Mucosa of descending colon (tissue), 3 donors: ENCODE measurements at places on chromosomes 3 and 15. TPM values are rescaled to one million over a fixed set of nuclear protein-coding genes. Genes with fewer than 3 reads are reported as not detected.

DNA sequence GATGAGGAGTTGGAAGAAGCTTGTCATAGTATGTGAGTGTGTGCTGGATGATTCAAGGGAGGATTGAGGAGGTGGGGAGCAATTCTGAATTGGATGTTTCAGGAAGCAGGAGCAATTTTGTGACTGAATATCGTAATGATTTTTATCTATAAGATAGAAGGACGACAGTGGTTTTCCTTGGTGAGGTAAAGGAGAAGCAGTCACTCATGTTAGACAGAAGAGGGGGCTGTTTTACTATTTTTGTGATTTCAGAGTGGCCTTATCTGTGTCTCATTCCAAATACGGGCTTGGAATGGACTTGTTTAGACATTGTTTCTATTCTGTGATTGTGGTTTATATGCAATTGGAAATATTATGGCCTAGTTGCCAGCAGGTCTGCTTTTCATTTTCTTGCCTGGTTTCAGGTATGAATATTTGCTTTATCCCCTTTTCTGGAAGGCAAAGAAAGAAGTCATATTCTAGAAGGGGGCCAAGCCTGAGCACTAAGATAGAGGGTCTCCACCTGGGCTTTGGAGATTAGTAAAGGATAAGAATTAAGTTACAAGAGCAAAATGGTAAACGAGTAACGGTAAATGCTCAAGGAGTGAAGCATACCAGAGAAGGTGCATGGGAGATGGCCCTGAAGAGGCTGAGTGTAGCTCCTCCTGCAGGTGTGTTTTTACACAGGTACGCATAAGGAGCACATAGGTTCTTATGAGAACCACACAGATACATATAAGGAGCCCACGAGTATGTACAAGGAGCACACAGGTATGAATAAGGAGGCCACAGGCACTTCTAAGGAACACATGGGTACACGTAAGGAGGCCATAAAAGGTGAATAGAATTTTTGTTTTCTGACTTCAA, 124.6 kb upstream of the KCNAB1 start:
- no peak for DNase-seq

- no peak for DNase-seq
These were observed 28.3 kb upstream of the CRYBG3 start for GRCh38 chr3:97793420-97794019.

- no peak for DNase-seq
These were observed 484.6 kb upstream of the TBL1XR1 start for GRCh38 chr3:177681852-177682251.

GRCh38 chr3:114460459-114460858, 166.6 kb downstream of the TIGIT start:
- no peak for DNase-seq

- no peak for DNase-seq
These were observed 22.1 kb downstream of the AGBL1 start for GRCh38 chr15:86101818-86102217.

GRCh38 chr3:139323146-139323545, 20.7 kb upstream of the MRPS22 start:
- no peak for DNase-seq

GRCh38 chr15:68481321-68481720, 49.4 kb upstream of the ITGA11 start:
- DNase-seq: no peak

DNA sequence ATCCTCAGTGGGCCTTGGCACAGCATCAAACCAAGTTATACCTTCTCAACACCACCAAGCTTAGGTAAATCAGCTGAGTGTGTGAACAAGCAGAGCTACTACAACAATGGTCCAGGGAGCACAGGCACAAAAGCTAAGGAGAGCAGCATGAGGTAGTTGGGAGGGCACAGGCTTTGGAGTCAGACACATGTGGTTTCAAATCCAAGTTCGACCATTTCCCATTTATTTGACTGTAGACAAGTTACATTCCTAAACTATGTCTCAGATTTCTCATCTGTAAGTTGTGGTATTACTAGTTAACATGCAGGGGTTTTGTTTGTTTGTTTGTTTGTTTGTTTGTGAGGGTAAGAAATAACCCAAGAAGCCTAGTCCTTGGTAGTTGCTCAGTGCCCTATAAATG, 46.9 kb downstream of the MLH1 start:
- no peak for DNase-seq

DNA sequence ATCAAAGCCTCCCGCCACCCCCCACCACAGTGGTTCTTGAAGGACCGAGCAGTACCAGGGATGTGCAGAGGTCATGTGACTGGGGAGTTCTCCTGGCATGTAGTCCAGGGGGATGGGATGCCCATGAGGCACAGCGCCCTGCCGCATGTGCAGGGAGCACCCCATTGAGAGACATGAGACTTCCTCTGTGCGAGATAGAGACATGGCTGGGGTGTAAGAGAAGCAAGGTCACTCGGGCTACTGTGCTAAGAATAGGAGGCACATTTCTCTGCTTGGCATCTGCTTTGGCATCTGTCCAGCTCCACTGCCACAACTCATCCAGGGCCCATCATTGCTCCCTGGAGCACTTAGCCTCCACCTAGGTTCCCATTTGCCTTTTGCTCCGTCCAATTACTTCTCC, 2.4 kb upstream of the CYP1A1 start:
- DNase-seq: no peak

GRCh38 chr3:119595639-119596334, 1.9 kb upstream of the PLA1A start:
- no peak for DNase-seq

- DNase-seq: no peak
These were observed 11.2 kb upstream of the CAPN3 start for GRCh38 chr15:42348083-42348482.

DNA sequence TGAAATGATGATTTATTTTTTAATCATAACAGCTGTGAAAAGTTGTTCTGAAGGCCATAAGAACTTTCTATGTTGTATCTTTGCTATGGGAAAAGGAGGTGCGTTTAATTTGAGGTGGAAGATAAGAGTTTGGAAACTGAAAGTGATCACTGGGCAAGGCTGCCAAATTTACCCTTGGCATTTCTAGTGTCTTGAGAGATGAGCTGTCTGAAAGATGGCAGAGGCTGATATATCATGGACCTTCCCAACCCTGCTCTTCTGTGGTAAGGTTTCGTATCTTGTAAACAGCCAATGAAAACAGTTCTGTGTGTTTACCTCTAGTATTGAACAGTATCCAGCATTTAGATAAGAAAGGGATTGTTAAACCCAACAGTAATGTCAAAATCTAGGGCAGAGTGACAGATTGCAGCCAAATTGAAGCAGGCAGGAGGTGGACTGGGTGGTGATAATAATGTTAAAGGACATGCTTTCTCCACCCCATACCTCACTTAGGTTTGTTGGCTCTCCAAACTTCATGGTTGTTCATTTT, 15.8 kb upstream of the NFKBIZ start:
- no peak for DNase-seq

GRCh38 chr3:116443191-116443661, 2.1 kb downstream of the LSAMP start:
- DNase-seq: no peak

Gene ARRDC4
- total RNA-seq: 49.6 TPM

Gene CD80
- total RNA-seq: 0.58 TPM

Gene CCDC50
- total RNA-seq: 41.8 TPM

Gene GOLGA8T
- total RNA-seq: not detected

Gene PPP1R14D
- 186 TPM for total RNA-seq

Gene MYO5C
- 46.6 TPM for total RNA-seq

Gene OSTN
- total RNA-seq: not detected
